ENCODE measurements at places on chromosomes 13 and 19.

DNA sequence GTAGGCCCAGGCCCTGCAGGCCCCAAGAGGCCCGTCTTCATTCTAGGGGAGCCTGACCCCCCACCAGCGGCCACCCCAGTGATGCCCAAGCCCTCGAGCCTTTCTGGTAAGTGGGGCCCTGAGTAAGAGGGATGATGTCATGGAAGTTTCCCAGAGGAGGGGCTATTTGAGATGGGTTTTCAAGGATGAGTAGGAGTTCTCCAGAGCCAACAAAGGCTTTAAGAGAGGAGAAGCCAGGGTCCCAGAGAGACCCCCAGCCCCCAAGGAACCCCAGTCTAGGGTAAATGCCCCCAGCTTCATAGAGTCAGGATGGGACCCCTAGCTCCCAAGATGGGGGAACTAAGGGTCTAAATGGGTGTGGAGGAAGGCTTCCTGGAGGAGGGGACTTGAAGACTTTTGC, 9.1 kb upstream of the PIK3R2 start:
- DNase-seq, result no peak

GRCh38 chr13:42754801-42755510, 26.4 kb upstream of the FAM216B start:
- DNase-seq, result no peak

- DNase-seq, result no peak
These were observed 20.7 kb downstream of the ZNF575 start for GRCh38 chr19:43553656-43554055.

DNA sequence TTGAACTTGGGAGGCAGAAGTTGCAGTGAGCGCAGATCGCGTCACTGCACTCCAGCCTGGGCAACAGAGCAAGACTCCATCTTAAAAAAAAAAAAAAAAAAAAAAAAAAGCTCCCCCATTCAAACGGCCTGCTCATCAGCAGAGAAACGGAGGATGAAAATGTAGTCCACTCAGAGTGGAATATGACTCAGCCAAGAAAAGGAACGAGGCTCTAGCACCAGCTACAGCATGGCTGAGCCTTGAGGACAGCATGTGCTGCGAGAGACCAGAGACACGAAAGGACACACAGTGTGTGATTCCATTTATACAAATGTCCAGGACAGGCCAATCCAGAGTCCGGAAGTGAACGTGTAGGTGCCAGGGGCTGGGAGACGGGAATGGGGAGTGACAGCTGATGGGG, 18.1 kb upstream of the MIER2 start:
- no peak for DNase-seq

GRCh38 chr13:76014406-76015318, 378.5 kb downstream of the LMO7 start:
- no peak for DNase-seq

DNA sequence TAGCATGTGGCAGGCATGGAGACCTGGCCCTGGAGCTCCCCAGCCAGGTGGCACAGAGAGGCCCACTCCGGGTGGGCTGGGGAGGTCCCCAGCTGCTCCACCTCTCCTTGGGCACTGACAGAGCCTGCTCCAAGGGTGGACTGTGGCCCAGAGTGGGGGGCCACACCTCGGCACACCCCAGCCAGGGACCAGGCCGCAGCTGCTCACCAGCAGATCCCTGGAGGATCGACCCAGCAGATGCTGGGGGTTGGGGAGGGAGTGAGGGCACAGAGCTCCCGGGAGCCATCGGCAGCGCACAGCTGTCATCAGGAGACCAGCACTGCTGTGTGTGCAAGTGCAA, 72.0 kb upstream of the KCTD15 start:
- no peak for DNase-seq

- DNase-seq, result no peak
These were observed 192.5 kb upstream of the PCDH20 start for GRCh38 chr13:61608138-61608537.

DNA sequence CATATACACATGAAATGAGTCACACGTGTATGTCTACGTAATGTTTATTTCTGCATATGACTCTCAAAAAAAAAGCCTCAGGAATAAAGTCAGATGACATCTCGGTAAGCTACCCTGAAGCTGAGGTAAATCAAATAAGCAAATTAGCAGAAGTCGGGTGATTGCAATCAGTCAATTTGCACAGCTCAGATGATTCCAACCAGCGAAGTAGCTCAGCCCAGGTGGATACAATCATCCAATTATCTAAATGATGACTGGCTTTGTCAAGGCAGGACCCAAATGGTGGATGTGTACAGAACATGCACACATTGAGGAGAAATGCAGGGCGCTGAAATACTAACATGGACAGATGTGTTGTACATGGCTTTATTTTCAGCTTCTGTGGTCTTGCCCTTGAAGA, 148.5 kb downstream of the ZNF486 start:
- DNase-seq, result peak; percentile 90

GRCh38 chr19:21749090-21749489, 18.3 kb downstream of the ZNF100 start:
- no peak for DNase-seq

DNA sequence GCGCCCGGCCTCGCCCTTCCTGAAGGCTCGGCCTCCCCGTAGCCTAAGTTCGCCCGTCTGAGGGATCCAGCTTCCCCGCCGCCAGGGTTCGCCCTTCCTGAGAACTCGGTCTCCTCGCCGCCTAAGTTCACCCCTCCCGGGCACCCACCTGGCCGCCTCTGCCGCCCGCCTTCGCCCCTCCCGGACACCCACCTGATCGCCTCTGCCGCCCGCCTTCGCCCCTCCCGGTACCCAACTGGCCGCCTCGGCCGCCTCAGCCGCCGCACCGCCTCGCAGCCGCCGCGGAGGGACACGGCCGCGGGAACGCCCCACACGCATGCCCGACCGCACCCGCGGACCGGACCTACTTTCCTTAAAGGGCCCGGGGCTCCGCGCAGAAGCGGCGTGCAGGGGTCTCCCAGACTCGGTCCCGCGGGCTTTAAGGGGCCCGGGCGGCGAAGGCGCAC, at the start of gene MOB3A:
Gene MOB3A (minus strand): TSS at position 293 of the 446 bp plus-strand sequence. CDS start 17,766 bp downstream, outside the sequence.
- DNase-seq, result peak; percentile 94

- no peak for DNase-seq
These were observed 11.2 kb downstream of the SLC1A5 start for GRCh38 chr19:46776927-46777911.
